ENCODE measurements at places on chromosomes 2 and 18.
A peak's percentile ranks its signal among the peaks of the same experiment; 100 is the strongest.

GRCh38 chr2:114127372-114127771, 237.5 kb downstream of the ACTR3 start:
- peak; percentile 75 for DNase-seq

- no peak for DNase-seq
Measured at GRCh38 chr18:26893996-26894395, 28.5 kb upstream of the AQP4 start.

DNA sequence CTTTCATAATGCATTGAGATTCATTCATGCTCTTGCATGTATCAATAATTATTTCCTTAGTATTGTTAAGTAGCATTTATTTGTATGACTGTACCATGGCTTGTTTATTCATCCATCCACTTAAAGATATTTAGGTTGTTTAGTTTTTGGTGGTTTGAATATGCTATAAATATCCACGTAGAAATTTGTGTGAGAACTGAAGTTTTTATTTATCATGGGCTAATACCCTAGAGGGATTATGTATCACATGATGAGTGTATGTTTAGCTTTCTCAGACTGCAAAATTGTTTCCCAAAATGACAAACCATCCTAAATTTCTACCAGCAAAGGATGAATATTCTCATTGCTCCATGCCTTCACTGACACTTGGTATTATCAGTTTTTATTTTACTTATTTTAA, 55.2 kb downstream of the CSRNP3 start:
- DNase-seq = no peak

DNA sequence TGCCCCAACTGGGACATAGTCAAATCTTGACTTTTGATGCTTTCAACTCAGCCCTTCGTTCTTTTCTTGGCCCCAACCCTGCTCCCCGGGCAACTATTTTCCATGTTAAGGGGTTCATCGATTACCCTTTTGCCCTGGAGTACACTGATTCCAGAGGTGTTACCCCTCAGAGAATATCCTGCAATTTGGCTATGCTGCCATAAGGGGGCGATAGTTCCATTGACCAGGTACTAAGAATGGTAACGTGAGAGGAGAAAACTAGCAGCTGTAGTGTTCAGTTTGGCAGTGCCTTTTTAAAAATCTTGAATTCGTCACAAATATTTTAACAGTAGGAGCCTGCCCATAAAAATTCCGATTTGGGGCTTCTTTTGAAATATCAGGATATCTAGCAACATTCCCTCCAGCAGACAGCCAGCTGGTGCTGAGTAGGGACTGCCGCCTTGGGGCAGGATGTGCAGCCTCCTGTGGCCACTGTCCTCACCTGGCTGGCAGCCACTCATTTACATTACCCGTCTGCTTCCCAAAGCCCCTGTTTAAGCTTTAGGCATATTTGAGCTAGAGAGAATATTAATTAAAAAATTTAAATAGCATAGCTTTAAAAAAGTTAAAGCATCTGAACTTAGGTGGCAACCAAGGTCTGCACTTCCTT, 146.3 kb upstream of the SKOR2 start:
- no peak for DNase-seq

- DNase-seq = no peak
Measured at GRCh38 chr2:149585166-149585885, 2.2 kb downstream of the MMADHC start.

DNA sequence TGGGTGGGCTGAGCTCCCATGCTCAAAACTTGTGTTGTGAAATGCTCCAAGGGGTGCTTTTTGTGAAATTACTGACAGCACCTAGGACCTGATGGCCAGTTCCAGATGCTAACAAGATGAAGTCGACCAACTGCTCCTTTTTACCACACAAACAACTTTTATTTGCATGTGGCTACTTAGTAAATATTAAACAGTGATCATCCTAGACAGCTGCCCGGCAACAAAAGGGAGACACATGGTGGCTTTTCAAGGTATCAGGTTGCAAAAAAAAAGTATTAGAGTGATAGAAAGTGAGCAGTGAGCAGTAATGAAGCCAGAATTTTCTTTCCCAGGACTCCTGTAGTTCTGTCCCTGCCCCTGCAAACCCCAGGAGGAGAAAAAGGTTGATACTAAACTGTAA, 118.5 kb downstream of the RPIA start:
- DNase-seq = no peak

- no peak for DNase-seq
Measured at GRCh38 chr2:117335967-117336366, 478.5 kb upstream of the DDX18 start.

- DNase-seq = no peak
Measured at GRCh38 chr2:217263756-217264155, 403.9 kb upstream of the TNP1 start.

DNA sequence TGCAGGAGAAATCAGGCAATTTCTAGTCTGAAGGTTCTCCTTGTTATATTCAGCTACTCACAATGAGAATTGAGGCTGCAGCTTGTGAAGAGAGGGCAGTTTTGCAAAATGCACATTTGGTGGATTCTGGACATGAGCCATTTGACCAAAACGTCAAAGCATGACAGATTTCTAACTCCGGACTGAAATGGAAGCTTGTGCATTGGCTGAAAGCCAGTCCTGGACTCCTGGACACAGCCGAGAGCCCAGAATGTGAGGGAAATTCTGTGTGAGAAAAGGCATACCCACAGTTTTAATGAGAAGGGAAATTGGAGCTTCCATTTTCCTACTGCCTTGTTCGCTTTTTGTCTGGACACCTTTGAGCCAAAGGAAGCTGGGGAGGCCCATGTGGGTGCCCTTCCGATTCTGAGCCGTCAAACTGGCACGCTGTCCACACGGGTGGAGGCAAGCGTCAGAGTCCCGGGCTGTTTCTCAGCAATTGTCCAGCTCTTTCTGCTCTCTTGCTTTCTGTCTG, 23.7 kb upstream of the ROCK2 start:
- DNase-seq = peak; percentile 38
